Stimulated activated CD8-positive, alpha-beta memory T cell treated with anti-CD3 and anti-CD28 coated beads, Interleukin-12 subunit alpha, Interleukin-12 subunit beta, amount 100 ng/mL, for 4 hours (primary cell): ENCODE measurements at places on chromosomes 1 and 21.

DNA sequence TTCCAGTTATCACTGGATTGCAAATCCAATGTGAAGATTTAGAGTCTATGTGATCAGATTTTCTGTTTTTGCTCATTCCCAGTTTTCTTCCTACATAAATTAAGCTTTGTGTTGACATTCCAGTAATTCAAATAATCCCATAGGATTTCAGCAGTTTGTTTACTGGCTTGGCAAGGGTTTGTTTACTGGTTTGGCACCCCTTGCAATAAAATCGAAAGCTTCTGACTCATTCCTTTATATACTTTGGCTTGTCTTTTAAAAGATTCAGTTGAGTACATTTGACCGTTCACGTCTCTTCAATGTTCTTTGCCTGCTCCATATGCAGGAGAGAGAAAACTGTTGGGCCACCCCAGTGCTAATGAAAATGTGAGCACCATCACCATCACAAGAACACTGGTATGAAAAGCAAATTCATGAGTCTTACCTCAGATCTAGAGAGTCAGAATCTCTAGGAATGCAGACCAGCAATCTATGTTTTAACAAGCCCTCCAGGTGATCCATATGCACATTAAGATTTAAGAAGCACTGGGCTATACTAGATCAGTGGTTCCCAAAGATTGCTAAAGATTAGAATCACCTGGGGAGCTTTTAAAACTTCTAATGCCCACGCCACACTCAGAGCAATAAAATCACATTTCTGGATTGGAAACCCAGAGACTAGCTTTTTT is 32.8 kb downstream of the ZC3H11B start:
- DNase-seq: no peak

- no peak for DNase-seq
These were observed 34.0 kb upstream of the SLC19A1 start for GRCh38 chr21:45575993-45576837.

DNA sequence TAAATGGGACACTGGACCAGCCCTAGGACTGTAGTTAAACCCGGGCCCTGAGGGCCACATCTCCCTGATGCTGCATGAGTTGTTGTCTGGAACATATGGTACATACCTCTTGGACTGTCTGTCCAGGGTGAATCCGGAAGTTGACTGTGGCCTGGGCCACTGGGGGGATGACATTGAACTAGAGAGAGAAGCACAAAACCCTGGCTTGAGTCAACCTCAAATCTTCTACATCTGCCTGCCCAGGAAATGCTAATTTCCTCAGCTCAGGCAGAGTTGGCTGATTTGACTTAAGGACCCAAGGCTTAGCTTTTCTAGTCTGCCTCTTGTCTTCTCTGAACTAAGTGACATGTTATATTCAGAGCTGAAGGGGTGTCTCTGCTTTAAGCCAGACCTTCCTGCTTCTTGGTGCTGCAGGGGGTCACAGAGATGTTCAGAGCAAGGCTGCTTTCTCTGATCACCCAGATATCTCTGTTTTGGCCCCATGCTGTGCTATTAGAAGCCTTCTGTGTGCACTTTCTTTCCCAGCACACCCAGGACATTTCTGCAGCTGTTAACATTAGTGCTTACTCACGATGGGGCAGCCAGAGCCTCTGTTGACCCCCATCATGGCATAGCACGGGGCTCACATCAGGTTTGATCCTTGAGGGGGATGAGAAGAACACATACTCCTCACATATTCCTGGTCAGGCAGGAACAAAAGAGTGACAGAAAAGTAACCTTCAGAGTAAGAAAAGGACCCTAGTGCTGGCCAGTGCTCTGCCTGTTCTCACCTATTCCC is 9.6 kb downstream of the PM20D1 start:
- DNase-seq: no peak

GRCh38 chr1:8816831-8817411 is 519 bp downstream of the RERE start:
- DNase-seq: peak; percentile 13

- DNase-seq: no peak
These were observed 137.6 kb downstream of the RGS7 start for GRCh38 chr1:241219449-241219848.

DNA sequence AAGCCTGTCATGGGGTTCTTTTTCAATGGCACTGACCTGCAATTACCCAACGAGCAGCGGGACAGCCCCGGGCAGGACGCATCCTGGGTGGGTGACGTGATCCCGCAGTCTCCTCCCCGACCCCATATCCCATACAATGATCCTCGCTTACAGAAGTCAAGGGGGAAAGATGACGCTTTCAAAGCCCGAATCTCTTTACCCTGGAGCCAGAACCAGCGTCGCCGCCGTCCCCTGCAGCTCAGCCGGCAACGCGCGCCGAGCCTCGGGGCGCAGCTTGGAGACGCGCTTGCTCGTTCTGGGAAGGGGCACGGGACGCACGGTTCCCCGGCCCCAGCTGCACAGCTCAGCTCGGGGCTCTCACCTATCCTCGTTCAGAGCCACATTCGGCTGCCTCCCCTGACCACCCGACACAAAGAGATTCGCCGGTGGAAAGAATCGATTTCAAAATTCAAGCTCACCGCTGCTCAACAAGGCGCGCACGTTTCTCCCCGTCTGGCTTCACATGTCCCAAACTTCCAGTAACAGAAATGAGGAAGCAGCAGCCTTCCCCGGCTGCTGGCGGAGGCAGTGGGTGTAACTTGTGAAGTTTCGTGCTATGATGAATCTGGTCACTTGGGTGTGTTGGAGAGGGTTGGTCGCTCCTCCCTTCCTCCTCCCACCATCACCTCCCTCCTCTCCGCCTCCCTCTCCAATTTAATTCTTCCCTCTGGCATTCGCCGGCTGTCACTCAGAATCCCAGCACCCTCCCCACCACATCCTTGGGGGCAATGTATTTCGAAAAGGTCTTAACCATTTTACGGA is at the start of gene TIAM1:
TIAM1 (minus strand) TSS at position 582 of the 801 bp plus-strand sequence. CDS start 77,289 bp downstream, outside the sequence.
- DNase-seq: no peak

DNA sequence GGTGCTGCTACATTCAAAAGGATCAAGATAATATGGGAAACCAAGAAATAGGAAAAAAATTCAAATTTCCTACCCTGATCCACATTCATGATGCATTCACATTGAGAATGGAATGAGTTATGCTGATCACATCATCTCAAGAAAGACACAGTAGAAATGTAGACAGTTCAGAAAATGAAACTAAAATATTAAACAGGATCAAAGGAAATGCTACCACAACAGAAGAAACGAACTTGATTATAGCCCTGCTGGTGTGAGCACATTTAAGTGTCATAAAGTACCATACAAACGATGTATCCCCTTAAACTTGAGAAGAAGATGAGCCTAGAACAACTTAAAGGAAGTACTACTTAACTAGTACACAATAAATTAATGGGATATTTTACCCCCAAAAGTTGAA is 21.3 kb downstream of the SYDE2 start:
- DNase-seq: no peak
